ENCODE measurements at places on chromosomes 5 and 9. TPM values are rescaled to one million over a fixed set of nuclear protein-coding genes. Genes with fewer than 3 reads are reported as not detected.

The CKS2 gene
- 13.1 TPM for total RNA-seq

DNA sequence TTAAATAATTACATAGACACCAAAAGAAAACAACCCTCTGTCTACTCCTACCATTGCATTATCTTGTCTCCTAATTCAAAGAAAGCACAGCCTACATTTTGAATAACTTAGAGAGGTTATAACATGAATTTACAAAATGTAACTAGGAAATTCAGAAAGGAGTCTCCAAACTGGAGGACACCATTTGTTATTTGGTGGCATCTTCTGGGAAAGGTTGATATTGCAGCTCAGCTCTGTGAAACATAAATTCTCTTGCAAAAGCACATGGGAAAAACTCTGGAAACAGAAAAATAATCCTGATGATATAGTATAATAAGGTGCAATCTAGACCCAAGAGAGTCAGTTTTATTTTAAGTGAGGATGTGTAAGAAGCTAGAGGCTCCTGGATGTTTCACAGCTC lies 215.3 kb downstream of the MLLT3 start:
- DNase-seq, result no peak

- no peak for DNase-seq
Observed at GRCh38 chr5:143040622-143041021, 270.4 kb downstream of the ARHGAP26 start.

The MEGF10 gene
- total RNA-seq, result 1.1 TPM

- DNase-seq, result no peak
Observed at GRCh38 chr9:99016681-99017387, 73.1 kb downstream of the COL15A1 start.

GRCh38 chr9:92576175-92576574 lies 40.4 kb upstream of the ECM2 start:
- DNase-seq, result no peak

- no peak for DNase-seq
Observed at GRCh38 chr9:97593960-97594359, 39.2 kb downstream of the TSTD2 start.

DNA sequence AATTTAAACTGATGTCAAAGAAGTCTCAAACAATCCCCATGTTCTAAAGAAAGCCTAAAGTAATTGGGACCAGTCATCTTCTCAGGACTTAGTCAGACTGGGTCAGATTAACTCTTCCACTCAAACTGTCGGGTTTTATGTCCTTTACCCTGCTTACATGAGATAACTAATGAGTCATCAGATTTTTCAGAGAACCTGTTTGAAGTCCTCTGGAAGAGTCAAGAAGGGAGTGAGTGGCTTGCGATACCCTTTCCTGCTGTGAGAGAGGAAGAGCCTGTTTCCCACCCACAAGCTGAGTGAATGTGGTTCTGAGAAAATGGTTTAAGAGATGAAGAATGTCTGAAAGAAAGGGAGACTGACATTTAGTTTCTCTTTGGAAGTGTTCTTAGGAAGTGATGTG lies 1866.7 kb upstream of the C9orf72 start:
- DNase-seq, result no peak

Measured in ureter (tissue), 1 donor.